ENCODE measurements at places on chromosomes 16 and 17.

GRCh38 chr17:77133087-77133638, 7.6 kb upstream of the SEC14L1 start:
- DNase-seq: no peak

GRCh38 chr17:50508573-50509460, 578 bp downstream of the MYCBPAP start:
- no peak for DNase-seq

DNA sequence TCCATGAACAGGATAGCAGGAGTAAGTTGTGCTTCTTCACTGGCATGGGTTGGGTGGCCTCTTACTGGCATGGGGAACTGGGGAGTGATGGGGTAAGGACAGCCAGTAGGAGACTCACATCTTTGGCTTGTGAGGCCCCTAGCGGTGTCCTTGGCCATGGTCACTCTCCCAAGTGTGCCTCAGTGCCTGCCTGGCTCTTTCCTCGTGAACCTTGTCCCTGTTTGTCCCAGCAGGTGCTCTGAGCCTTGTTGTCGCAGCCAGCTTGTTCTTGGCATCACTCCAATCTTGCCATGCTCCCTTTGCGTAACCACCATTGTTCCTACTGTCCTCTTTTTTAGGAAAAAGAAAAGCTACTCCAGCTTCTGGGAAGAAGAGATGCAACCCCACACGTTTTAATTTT, 53.6 kb upstream of the SDK2 start:
- DNase-seq: no peak

GRCh38 chr16:63461248-63461841, 1425.1 kb upstream of the CDH8 start:
- DNase-seq: no peak

DNA sequence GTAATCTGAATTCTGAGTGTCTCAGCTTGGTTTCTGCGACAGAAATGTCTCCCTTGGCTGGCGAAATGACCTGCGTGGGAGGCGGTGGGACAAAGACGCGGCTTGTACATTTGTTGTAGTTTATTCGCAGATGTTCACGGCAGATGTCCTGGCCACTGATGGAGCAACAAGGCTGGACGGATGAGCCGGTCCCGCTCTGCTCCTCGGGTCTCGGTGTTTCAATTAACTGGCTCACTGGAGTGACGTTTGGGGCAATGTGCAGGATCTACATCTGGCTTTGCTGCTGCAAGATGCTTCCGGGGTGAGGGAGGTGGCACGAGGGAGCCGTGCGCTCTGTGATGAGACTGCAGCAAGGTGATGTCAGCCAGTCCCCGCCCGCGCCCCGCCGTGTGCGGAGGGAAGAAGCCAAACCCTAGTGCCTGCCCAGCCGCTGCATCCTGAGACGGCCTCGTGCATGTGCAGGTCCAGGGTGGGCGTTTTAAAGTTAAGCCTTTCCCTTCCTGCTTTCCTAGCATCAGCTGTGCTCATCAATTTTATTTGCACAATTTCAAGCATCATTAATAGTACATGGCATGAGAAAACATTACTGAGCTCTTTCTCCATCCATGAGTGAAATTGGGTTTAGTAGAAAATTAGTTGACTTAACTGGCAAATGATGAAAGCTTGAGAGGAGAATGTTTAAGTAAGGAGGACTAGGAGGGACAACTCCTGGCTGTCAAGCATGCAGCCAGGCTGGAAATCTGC, 44.4 kb downstream of the MGAT5B start:
- DNase-seq: no peak

DNA sequence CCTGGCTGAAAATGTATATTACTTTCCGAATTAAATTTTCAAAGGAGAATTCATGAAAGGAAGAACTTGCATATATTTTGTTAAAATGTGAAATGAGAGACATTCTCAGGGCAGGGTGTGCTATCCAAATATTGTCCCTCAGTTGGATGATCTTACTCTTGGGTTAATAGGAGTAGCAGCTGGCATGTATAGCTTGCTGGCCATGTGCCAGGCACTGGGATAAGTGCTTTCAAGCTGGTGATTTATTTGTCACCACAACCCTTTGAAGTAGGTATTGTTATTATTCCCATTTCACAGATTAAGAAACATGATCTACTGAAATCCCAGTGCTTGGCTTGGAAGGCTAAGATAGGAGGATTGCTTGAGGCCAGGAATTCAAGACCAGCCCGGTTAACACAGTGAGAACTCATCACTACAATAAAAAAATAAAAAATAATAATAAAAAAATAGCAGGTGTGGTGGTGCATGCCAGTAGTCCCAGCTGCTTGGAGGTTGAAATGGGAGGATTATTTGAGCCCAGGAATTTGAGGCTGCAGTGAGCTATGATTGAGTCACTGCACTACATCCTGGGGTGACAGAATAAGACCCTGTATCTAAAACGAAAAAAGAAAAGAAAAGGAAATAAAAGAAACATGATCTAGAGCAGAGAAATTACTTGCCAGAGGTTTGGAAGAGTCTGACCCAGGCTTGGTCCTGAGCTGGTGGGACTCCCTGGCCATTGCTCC, 11.6 kb upstream of the MPHOSPH6 start:
- no peak for DNase-seq

DNA sequence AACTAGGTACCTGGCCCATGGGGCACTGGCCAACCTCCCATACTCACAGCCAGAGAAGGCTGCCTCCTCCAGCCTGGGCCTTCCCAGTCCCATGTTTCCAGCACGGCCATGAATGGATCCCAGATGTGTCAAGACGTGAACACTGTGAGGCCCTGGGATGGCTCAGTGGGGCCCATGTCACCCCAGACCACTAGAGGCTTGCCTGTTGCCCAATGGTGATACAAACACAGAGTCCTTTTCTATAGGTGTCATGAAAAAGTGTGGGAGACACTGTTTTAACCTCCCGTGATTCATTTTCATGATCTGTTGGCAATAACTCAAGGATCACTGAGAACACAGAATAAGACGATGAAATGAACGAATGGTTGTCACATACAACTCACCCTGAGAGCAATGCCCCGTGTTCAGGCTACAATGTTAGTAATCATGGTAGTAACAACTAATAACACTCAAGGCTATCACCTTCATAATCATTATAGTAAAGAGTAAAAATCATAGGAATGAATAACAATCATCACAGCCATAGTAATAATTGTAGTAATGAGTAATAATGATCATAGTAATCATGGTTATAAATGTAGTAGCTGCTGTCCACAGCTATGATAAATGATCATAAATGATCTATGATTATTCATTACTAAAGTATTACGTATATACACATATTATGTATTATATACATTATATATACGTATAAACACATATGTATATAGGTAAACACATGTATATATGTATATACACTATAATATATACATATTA, 64.0 kb downstream of the DYNLRB2 start:
- DNase-seq: no peak

DNA sequence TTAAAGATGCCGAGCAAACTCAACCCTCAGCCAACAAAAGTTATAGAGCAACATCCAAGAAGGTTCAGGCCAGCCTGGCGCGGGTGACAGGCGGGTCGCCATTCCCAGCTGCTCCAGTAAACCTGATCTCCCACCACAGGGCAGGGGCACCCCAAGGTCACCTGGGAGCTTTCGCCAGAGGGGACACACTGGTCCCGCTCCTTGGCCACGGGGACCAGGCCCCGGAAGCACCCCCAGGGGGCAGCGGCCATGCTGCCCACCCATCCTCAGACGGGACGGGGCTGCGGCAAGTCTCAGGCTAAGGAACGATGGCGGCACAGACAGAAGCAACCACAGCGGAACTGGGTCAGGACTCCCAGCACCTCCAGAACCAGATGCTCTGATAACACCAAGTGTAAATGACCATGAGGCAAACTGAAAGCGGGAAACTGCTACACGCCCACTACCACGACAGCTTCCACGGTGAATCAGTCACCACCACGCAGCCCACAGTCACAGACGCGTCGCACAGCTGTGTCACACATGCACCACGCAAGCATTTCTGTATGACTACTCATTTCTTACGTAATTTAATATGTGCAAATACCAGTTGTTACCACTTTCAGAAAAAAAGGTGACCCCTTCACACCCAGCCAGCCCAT, 14.1 kb upstream of the CCDC154 start:
- no peak for DNase-seq

- DNase-seq: no peak
Observed at GRCh38 chr17:81566461-81567126, 14.4 kb upstream of the FAAP100 start.

DNA sequence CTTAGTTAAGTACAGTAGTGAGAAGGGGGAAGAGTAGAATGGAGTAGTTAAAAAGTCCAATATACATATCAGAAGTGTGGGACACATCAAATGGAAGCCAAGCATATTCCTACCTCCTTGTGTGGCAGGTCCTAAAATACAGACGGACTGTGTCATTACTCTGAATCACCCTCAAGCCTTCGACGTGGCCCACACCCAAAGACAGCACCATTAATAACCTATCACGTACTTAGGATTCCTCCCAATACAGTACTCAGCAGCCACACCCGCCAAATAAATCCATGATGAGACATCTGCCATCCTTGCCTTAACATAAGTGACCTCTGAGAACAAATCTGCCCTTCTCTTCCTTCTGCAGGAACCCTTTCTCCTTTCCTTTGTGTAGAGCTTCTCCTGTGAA, 38.9 kb downstream of the UBE2G1 start:
- DNase-seq: no peak
